Frontal cortex (tissue), 4 donors: ENCODE measurements at places on chromosomes 5 and 9. TPM values are rescaled to one million over a fixed set of nuclear protein-coding genes. Genes with fewer than 3 reads are reported as not detected.

- DNase-seq: no peak
Measured at GRCh38 chr5:157669701-157670097, 1.6 kb upstream of the C5orf52 start.

GRCh38 chr9:132669698-132670456 is at the start of gene DDX31:
DDX31 (minus strand) TSS chr9:132669983; CDS start chr9:132669934, 49 bp downstream.
- peak; percentile 92 for DNase-seq

GRCh38 chr5:74056789-74057164 is 430.8 kb downstream of the ARHGEF28 start:
- DNase-seq: no peak

DNA sequence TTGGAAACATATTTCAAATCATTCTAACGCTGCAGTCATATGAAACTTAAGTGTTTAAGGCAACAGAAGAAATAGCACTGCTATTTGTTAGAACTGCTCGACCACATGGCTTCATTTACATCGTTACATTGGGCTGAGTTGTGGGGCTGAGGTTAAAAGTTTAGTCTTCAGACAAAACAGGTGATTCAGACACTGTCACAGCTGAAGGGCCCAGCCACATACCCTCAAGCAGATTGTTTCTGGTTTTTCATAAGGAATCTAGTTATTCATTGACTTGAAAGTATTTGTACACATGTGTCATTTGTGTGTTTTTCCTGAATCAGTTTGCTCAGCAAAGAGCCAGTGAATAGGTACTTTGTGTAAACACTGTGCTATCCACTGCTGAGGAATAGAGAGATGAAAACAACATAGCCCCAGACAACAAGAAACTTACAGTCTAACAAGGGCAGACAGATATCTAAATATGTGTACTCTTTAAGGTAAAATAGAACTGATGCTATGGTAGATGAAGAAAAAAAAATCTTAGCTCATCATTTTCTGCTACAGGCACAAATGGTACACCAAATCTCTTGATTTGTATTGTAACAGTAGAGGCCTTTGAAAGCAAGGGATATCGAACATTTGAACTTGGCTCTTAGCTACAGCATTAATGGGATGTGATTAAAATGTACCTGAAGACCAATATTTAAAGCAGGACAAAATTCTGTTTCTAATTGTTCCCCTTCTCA is 357.6 kb upstream of the RPS23 start:
- no peak for DNase-seq

Gene ZNF879
- total RNA-seq: 16.7 TPM

Gene SLC36A3
- total RNA-seq: not detected
